ENCODE measurements at places on chromosomes 2 and 18. TPM values are rescaled to one million over a fixed set of nuclear protein-coding genes. Genes with fewer than 3 reads are reported as not detected.

Gene CAPN10
- total RNA-seq: 23.3 TPM

Gene GPR148
- not detected for total RNA-seq

GRCh38 chr2:10333247-10333613 lies 30.5 kb downstream of the HPCAL1 start:
- no peak for DNase-seq

DNA sequence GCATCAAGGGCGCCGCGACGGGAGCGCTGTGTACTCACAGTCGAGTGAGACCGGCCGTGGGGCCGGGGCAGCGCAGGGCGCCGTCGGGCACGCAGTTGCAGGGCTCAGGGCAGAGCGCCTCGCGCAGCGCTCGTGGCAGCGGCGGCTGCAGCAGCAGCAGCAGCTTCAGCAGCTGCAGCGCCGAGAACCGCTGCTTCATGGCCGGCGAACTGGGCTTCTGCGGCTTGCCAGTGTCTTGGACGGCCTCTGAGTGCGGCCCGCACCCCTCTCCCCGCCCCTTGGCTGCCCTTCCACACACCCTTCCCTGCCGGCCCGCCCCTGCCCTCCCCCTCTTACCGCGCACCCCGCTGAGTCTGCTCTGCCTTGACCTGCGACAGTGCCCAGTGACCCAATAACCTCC lies at the start of gene LHCGR:
TSS of gene LHCGR (minus strand) at position 252 of the 400 bp plus-strand sequence. CDS start at position 199, 53 bp downstream.
- DNase-seq: no peak

DNA sequence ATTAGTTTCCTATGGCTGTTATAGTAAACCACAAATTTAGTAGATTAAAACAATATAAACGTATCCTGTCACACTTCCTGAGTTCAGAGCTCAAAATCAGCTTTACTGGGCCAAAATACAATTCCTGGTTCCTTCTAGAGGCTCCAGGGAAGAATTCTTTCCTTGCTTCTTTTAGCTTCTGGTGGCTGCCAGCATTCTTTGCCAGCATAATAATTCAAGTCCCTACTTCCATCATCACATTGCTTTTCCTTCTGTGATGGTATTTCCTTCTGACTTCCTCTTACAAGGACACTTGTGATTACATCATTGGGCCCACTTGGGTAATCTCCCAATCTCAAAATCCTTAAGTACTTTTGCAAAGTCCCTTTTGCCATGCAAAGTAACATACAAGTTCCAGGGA lies 40.6 kb downstream of the MOB4 start:
- peak; percentile 44 for DNase-seq

Gene HOXD11
- 2.2 TPM for total RNA-seq

DNA sequence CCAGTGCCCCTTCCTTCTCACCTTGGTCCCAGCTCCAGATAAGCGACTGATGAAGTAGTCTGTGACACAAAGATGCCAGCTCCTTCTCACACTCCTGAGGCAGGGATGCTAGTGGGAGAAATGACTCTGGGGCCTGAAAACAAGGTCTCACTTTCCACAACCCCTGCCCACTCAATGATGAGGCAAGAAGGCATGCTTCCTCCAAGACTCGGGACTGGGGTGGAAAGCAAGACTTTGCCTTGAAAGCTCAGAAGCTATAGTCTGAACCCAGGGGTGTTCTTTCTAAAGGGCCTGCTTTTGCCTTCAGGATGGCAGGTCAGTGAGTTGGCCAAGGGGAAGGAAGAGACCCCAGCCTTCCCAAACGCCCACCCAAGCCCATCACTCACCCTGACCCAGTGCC lies 1.4 kb downstream of the CCDC142 start:
- DNase-seq: no peak

GRCh38 chr18:59846814-59847490 lies 52.8 kb upstream of the PMAIP1 start:
- no peak for DNase-seq
